ENCODE measurements at places on chromosomes 5 and 9.

DNA sequence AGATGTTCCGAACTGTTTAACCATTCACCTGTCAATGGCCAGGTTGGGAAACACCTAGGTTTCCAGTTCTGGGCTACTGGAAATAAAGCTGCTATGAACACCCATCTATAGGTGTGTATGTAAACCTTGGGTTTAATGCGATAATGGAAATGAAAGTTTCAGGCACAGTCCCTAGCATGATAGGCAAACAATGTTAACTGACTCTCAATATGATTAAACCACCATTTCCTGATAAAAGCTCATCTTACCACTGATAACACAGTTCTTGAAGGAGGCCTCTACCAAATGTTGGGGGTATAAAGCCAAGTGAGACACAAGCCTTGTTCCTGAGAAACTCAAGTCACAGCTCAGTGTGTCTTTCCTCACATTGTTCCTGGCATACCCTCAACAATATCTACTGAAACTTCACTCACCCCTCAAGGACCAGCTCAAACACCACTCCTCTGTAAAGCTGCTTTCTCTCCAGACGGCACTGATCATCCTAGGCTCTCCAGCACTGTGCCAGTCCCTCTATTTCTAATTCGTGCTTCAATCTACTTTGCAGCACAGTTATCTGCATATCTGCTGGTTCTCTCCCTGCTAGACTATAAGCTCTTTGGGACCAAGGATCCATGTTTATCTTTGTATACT lies 15.8 kb downstream of the RAB14 start:
- DNase-seq, result no peak

DNA sequence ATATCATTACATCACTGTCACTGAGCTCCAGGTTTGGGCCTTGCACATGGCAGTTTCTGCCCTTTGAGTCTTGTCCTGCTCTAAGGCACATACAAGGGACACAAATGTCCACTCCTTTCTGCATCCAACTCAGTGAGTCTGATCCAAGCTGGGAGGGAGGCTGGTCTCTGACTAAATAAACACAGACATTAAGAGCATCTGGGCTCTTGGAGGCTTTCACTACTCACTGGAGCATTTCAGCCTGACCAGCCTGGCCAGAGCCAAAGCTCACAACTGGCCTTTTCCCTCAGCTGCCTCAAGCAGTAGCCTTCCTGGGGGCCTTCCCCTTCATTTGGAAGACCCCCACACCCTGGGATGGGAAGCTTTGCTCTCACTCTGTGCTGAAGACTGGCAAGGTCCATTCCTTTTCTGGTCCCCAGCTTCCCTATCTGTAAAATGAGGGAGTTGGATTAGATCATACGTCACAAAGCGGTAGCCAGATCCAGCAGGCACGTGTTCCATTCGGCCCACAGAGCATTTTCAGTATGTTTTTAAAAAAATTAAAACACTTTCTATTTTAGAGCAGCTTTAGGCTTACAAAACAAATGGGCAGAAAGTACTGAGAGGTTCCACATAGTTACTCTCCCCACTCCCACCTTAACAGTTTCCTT lies 58.6 kb upstream of the XPA start:
- no peak for DNase-seq

DNA sequence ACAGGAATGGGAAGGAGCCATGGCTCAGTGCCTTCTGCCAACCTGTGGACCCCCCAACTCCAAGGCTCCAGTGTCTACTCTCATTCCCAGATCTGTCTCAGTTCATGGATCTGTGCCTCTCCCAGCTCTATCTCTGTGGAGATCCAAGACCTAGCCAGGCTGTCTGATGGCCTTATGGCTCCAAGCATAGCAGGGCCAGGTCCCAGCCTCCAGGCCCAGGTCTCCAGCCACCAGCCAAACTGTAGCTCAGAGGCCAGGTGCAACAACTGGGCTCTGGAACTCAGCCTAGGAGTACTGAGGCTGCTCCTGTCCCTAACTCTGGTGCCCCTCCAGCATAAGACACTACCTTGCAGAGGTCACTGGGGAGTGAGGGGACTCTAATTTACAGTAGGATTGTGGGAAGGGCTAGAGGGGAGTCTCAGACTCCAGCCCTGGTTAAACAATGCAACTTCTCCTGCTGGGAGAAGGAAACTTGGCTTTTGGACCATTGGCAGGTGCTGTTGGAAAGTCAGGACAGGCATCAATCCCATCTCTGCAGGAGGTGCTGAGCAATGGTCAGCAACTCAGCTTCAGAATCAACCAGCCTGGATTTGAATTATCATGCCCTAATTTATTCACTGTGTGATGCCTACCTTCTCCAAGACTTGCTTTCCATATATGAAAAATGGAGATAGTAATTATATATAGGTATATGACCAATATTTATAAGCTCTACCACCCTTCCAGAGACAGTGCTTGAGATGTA lies 63.0 kb downstream of the PCDH1 start:
- no peak for DNase-seq

DNA sequence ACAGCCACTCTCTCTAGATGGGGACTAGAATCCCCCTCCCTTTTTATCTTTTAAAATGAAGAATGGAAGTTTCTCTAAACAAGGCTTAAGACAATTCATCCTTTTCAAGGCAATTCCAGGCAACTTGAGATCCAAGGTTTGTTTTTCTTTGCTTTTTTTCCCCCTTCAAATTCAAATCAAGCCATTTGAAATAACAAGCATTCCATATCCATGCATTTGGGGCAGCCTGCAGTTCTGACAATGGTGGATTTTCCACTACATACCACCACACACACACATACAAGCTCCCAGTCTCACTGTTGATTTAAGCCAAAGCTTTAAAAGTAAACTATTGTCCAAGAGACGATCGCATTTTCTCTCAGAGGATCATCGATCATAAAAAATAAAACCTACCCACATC lies 424 bp downstream of the INSYN2B start:
- DNase-seq, result no peak

DNA sequence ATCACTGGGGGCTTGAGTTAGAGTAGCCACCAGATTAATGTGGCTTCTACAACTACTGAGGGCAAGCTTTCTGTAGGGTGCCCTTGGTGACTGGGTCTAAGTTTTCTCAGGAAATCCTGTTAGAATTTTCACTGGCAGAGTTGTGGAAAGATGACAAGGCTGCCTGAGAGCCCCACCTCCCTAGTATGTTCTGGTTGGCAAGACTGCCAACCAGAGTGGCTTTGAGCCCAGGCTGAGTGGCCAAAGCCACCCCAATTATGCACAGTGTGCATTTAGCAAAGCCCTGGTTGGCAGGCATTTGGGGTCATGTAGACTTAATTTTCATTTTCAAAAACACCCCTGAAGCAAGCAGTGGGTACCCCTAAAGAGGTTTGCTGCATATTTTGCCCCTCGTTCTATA lies 136.7 kb upstream of the HAPLN1 start:
- no peak for DNase-seq

GRCh38 chr5:83846624-83847350 lies 126.1 kb upstream of the HAPLN1 start:
- no peak for DNase-seq

GRCh38 chr5:7759257-7759871 lies 91.6 kb downstream of the CFAP90 start:
- DNase-seq, result no peak

GRCh38 chr5:180380856-180381255 lies 27.7 kb upstream of the GFPT2 start:
- DNase-seq, result no peak

- DNase-seq, result no peak
Measured at GRCh38 chr5:126931963-126932660, 98.2 kb downstream of the MARCHF3 start.

GRCh38 chr9:13673348-13673747 lies 393.9 kb upstream of the MPDZ start:
- DNase-seq, result no peak

DNA sequence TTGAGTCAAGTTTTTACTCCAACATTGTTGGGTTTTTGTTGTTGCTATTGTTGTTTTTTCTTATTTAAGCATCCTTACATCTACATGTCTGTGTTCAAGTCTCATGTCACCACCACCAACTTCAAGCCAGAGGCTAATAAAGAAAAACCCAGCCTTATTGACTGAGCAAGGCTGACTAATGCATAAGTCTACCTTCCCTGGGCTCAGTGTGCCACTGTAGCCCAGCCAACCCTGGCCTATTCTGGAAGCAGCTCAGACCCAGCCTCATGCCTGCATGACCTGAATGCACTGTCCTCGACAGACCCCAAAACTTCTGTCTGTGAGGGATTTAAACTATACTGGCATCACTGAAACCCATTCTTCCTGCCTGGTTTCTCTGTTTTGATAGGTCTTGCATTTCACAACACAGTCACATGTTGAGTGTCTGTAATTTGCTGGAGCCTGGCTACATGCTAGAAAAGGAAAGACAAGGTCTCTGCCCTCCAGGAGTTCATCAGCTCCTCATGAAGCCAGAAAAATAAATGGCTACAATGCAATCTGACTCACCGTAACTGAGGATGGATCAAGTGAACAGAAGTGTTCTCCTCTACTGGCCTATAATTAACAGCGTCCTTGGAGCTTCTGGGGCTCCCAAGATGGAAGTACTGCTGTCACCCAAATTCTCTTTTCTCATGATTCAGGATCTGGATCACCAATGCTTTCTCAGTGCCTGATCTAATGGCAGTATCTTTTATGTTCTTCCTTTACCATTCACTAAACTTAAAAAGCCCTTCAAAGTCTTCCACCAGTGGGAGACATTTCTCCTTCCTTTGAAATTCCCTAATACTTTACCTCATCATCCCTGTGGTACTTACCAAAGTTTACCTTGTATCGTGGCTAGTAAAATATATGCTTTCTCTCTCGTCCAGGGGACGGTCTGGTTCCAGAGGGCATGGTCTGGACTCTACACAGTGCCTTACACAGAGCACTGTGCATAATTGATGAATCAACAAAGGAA lies 103.9 kb upstream of the IFNE start:
- DNase-seq, result no peak

GRCh38 chr5:66454186-66455078 lies 141.8 kb upstream of the MAST4 start:
- no peak for DNase-seq

GRCh38 chr5:55306641-55307382 lies 682 bp downstream of the DHX29 start:
- DNase-seq, result no peak

- DNase-seq, result no peak
Measured at GRCh38 chr9:125968714-125969374, 221.7 kb downstream of the PBX3 start.

GRCh38 chr5:68798877-68799843 lies 294.7 kb upstream of the SLC30A5 start:
- no peak for DNase-seq

DNA sequence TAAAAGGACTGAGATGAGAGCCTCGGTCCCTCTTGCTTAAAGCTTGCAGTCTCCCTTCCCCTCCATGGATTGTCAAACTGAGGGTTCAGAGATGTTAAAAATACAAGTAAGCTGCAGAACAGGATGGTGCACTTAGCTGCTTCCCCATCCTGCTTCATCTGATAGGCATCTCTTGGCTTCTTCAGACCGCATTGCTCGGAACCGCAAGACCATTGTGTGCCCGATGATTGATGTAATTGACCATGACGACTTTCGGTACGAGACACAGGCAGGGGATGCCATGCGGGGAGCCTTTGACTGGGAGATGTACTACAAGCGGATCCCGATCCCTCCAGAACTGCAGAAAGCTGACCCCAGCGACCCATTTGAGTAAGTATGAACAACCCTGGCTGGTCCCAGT lies 65.5 kb upstream of the SAP30L start:
- DNase-seq, result no peak

- no peak for DNase-seq
Measured at GRCh38 chr5:140025736-140026135, 17.4 kb downstream of the NRG2 start.

DNA sequence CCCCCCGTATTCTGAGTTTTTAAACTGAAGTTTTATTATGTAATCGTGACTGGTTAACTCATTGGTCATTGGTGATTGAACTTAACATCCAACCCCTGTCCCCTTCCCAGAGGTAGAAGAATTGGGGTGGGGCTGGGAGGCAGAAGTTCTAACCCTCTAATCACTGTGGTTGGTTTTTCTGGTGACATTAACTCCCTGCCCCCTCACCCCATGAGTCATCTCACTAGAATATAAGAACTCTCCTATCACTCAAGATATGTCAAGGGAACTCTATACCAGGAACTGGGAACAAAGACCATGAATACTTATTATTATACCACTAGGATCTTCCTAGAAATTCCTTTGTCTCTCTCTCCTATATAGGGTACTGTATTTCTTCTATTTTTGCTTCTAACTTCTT lies 52.3 kb upstream of the CAVIN4 start:
- DNase-seq, result no peak

DNA sequence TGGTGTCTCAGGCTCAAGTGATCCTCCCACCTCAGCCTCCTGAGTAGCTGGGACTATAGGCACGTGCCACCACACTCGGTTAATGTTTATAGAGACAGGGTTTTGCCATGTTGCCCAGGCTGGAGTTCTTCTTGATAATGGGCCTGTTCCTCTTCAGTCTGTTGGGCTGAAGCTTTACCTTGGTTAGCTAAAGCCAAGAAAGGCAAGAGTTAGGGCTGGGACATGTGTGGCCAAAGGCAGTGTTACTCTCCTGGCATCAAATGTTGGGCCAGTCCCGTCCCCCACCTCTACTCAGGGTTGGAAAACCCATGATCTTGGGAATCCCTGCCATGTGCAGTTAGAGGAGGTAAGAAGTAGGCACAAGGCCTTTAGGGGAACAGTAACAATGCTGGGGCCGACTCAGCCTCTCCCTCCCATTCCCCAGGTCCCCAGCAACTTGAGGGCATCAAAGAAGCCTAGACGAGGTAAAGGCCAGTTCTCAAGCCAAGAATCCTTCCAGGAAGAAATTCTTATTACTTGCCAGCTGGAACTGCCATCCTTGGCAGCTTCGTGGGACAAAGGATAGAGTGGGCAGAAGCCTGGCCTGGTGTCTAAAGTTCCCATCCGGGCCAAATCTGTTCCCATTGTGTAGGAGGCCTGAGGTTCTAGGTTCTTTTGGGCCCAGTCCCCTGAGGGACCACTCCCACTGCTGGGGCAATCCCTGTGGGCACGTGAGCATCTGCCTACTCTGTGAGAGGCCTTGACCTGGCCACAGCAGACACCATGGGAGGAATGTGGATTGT lies 4.5 kb downstream of the EGR1 start:
- no peak for DNase-seq

DNA sequence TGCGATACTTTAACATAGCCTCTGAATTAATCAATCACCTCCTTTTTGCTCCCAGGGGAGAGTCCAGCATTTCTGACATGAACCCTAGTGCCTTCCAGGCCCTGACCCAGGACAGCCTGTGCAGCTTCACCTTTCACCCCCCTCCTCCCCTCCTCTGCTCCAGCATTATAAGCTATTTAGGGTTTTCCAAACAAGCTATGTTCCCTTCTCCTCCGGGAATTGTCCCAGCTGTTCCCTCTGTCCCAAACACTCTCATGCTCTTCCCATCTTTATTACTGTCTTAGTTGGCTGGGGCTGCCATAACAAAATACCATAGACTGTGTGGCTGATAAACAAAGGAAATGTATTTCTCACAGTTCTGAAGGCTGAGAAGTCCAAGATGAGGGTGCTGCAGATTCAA lies 161.5 kb downstream of the EBF1 start:
- no peak for DNase-seq

- no peak for DNase-seq
Measured at GRCh38 chr5:60687927-60688720, 11.8 kb downstream of the DEPDC1B start.
